ENCODE measurements at places on chromosomes 5 and 9.

DNA sequence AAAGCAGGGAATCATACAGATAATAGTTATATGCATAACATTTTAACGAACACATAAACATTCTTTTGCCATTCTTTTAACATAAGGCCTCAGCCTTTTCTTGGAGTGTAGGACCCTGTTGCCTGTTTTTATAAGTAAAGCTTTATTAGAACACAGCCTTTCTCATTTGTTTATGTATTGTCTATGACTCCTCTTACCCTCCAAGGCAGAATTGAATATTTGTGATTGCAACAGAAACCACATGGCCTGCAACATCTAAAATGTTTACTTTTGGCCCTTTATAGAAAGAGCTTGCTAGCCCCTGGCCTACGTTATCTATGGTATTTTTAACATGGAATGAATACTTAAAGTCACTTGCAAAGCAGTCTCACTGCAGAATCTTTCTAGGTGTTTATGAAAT lies 2.6 kb downstream of the SLC31A1 start:
- no peak for DNase-seq

- no peak for DNase-seq
Observed at GRCh38 chr9:81363916-81364480, 325.3 kb downstream of the TLE1 start.

- DNase-seq, result no peak
Observed at GRCh38 chr5:178777520-178777919, 47.1 kb upstream of the ZNF354A start.

GRCh38 chr9:682633-683508 lies 158.6 kb upstream of the DMRT1 start:
- no peak for DNase-seq

Measured in T47D (cell line).